Lower lobe of right lung (tissue), 2 donors: ENCODE measurements at places on chromosomes 7 and 10.

GRCh38 chr10:35387768-35388167 lies 51.5 kb downstream of the CCNY start:
- H3K27me3 ChIP-seq: no peaks in the 10 kb centered on the region
- no peak for DNase-seq
- H3K4me1 ChIP-seq: peaks cover 25% of the 10 kb centered on the region
- no peak overlapping the region for H3K4me3 ChIP-seq

GRCh38 chr7:89661876-89662275 lies 492.4 kb upstream of the STEAP1 start:
- H3K36me3 ChIP-seq: no peaks in the 10 kb centered on the region
- H3K27ac ChIP-seq: no peak overlapping the region
- no peak for DNase-seq
- H3K4me3 ChIP-seq: no peak overlapping the region

DNA sequence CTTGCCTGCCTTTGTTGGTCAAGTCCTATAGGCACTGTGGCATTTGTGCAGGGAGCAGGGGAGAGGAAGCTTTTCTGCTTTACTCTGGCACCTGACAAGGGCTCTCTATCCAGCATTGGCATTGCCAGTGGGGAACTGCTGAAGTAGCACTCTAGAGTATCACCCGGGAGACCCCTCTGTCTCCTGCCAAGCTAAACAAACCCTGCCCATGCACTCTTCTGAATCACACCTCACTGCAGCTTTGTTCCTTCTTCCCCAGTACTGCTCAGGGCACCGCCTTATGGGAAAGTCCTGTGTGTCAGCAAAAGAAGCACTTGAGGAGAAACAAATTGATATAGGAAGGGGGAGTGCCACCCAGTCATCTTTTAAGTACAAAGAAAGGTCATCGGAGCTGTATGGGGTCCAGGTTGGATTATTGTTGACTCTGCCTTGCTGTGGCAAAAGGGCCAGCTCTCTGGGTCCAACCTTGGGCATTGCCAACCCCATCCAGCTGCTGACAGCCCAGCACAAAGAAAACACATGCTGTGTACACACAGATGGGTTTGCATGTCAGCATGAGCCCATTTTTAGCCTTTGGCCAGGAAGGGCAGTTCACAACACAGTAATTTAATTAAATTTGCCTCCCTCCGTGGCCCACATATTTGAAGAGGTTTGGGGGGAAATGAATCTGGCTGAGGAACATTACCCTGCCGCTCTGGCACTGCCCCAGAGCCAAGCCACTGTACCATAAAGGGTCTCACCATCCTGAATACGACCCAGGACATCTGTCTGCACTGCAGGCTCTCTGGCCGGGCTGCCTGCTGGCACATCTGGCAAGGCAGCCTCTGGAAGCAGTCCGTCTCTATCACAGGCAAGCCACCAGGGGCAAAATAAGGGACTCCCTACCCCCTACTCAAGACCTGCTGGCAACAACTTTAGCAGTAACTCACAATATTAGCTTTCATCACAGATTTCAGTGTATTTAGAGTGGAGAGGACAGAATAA lies 13.1 kb downstream of the LRRC4 start:
- H3K27me3 ChIP-seq: no peaks in the 10 kb centered on the region
- peaks cover 63% of the 10 kb centered on the region for H3K4me1 ChIP-seq
- no peaks in the 10 kb centered on the region for H3K36me3 ChIP-seq
- peak; percentile 56 for DNase-seq
- H3K27ac ChIP-seq: no peak overlapping the region
- no peak overlapping the region for H3K4me3 ChIP-seq

DNA sequence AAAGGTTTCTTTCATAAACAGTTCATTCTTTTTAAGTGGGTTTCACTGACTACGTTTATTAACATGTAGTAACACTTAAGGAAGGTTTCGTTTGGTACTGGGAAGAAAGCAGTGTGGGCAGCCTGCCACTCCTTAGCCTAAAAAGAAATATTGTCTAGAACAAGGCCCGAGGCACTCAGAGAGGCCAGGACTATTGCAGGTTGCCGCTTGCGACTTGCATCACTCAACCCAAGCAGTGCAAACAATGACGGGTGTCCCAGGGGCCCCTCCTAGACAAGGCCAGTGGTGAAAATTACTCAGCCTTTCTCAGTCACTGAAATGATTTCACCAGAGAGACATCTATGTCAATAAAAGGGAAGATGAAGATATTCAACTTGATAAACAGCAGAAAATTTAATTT lies 243.9 kb downstream of the SNX13 start:
- no peaks in the 10 kb centered on the region for H3K4me1 ChIP-seq
- no peaks in the 10 kb centered on the region for H3K36me3 ChIP-seq
- H3K4me3 ChIP-seq: no peak overlapping the region
- DNase-seq: peak; percentile 52
- H3K27me3 ChIP-seq: no peaks in the 10 kb centered on the region
- no peak overlapping the region for H3K27ac ChIP-seq

DNA sequence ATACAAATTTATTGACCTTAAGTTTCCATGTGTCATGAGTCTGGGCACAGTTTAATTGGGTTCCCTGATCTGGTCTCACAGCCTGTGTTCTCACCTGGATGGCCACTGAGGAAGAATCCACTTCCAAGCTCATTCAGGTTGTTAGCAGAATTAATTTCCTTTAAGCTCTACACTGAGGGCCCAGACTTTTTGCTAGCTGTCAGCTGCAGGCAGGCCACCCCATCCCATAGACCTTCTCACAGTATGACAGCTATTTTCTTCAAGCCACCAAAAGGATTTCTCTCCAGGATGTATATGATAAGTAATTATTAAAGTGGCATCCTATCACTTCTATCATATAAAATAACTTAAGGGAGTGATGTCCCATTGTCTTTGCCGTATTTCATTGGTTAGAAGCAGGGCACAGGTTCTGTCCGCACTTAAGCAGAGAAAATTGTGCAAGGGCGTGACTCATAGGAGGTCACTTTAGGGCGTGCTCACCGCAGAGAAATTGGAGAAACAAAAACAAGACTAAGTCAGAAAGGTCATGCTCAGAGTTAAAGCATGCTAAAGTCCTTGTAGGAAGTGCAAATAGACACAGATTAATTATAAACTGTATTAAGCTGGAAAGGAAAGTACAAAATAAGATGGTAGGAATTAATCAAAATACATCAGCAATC lies 109.9 kb downstream of the AHR start:
- H3K27ac ChIP-seq: no peak overlapping the region
- no peak overlapping the region for H3K4me3 ChIP-seq
- no peaks in the 10 kb centered on the region for H3K36me3 ChIP-seq
- DNase-seq: peak; percentile 52
- no peaks in the 10 kb centered on the region for H3K27me3 ChIP-seq

DNA sequence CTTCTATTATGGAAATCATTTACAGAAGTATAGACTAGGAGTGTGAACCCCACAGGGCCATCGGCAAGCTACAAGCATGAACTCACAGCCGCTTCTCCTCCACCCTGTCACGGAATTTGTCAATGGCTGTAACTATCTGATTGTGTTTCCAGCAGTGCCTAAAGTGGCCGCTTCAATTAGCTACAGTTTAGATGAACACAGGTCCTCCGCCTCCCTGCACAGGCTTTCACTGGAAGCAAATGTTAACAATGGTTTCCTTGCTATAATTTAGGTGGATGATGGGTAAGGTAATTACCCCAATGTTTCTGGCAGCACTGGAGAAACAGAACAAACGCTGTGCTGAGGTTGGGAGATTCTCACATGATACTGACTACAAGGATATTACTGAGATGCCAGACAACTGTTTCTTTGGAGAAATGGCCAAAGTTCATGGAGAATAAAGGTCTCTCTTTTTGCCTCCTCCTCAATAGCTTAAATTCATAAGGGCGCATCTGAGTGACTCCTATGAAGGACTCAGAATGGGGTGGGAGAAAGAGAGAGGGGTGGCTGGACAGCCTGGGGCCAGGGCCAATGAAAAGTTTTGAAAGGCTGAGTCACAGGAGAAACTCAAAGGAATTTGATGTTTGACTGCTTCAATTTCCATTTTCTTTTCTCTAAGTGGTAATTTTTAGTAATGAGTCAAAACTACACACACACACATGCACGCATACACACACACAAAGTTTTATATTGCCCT lies 78.9 kb downstream of the SVIL start:
- no peaks in the 10 kb centered on the region for H3K27me3 ChIP-seq
- peaks cover 34% of the 10 kb centered on the region for H3K36me3 ChIP-seq
- H3K4me3 ChIP-seq: no peak overlapping the region
- no peak for DNase-seq
- peaks cover 11% of the 10 kb centered on the region for H3K4me1 ChIP-seq

DNA sequence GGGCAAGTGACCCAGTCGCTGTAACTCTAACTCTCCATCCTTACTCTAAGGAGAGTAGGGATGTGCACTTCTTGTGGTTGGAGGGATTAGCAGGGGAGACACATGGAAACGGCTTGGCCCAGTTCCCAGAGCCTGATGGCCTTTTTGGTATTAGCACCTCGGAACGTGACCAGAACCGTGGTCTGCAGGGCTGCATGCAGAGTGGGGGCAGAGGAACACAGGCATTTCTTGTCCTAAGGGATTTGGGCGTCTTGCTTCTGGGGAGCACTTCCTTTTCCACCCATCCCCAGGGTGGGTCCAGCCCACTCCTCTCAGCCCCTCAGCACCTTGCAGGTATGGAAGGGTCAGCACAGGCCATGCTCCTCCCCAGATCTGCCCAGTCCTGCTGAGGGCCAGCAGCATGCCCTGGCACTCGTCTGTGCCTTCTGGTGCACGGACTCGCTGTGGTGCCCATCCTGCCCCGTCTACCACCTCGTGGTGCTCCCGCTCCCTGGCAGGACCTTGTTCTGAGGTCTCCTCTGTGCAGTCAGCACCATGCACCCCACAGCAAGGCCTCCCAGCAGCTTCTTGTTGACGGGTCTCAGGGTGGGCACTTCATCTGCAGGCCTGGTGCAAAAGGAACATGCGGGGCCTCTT lies 109.6 kb downstream of the ACTR3B start:
- no peak overlapping the region for H3K4me3 ChIP-seq
- no peaks in the 10 kb centered on the region for H3K36me3 ChIP-seq
- H3K27ac ChIP-seq: no peak overlapping the region
- no peaks in the 10 kb centered on the region for H3K27me3 ChIP-seq

DNA sequence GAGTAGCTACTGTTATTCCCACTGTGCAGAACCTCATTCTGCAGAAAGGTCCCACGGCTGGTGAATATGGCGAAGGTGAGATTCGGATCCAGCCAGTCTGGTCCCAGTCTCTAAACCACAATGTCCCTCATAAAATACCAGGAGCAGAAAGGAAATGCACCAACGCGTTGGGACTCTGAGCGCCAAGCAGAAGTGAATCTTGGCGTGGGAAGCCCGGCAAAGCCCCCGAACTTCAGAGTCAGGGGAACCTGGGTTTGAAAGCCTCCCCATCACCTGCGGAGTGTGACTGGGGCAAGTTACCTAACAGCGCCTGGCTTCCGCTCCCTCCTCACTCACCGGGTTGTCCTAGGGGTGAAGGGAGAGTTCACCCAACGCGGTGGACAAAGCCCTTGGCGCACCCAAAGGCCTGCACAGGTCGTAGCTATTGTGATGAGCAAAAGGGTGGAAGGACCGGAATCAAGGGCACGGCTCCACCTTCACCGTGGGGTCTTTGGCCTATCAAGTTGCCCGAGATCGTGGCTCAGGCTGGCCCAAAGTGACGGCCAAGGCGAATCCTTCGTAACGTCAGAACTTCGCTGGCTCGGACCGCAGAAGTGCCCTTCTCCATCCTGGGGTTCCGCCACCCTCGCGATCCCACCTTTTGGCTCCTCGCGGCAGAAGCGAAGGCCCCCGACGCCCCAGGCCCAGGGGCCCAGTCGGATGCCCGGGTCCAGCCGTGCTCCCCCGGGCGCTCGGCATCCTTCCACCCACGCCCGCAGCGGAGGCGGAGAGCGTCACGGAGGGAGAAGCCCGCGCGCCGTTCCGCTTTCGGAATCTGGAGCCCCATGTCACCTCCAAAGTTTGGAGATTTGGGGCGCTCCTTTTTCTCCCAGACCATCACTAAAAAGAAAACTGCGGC lies 811 bp downstream of the RGS10 start:
- peak overlapping the region; percentile 75 for H3K4me3 ChIP-seq
- H3K4me1 ChIP-seq: peaks cover 29% of the 10 kb centered on the region
- peak; percentile 77 for DNase-seq
- H3K36me3 ChIP-seq: no peaks in the 10 kb centered on the region

DNA sequence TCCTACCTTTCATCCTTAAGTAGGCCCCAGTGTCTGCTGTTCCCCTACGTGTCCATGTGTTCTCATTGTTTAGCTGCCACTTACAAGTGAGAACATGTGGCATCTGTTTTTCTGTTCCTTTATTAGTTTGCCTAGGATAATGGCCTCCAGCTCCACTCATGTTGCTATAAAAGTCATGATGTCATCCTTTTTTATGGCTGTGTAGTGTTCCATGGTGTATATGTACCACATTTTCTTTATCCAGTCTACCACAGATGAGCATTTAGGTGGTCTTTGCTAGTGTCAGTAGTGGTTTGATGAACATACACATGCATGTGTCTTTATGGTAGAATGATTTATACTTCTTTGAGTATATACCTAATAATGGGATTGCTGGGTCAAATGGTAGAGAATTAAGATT lies 146.2 kb upstream of the SLC26A5 start:
- H3K4me1 ChIP-seq: no peaks in the 10 kb centered on the region
- H3K27ac ChIP-seq: no peak overlapping the region
- no peak overlapping the region for H3K4me3 ChIP-seq
- DNase-seq: no peak
- no peaks in the 10 kb centered on the region for H3K36me3 ChIP-seq
- H3K27me3 ChIP-seq: no peaks in the 10 kb centered on the region

GRCh38 chr7:100799037-100799896 lies 28.1 kb downstream of the EPHB4 start:
- no peak overlapping the region for H3K27ac ChIP-seq
- H3K4me1 ChIP-seq: peaks cover 43% of the 10 kb centered on the region
- DNase-seq: peak; percentile 77
- H3K4me3 ChIP-seq: no peak overlapping the region
- peaks cover 8% of the 10 kb centered on the region for H3K36me3 ChIP-seq

GRCh38 chr7:39892361-39892760 lies 57.7 kb upstream of the CDK13 start:
- no peaks in the 10 kb centered on the region for H3K27me3 ChIP-seq
- H3K4me1 ChIP-seq: no peaks in the 10 kb centered on the region
- H3K36me3 ChIP-seq: no peaks in the 10 kb centered on the region
- no peak overlapping the region for H3K4me3 ChIP-seq

GRCh38 chr10:18879284-18879683 lies 169.3 kb upstream of the MALRD1 start:
- H3K4me1 ChIP-seq: no peaks in the 10 kb centered on the region
- H3K4me3 ChIP-seq: no peak overlapping the region
- H3K36me3 ChIP-seq: no peaks in the 10 kb centered on the region
- no peak overlapping the region for H3K27ac ChIP-seq

- H3K36me3 ChIP-seq: peaks cover 91% of the 10 kb centered on the region
- no peak overlapping the region for H3K27ac ChIP-seq
- DNase-seq: no peak
- H3K27me3 ChIP-seq: no peaks in the 10 kb centered on the region
- H3K4me3 ChIP-seq: no peak overlapping the region
These were observed 9.3 kb downstream of the YKT6 start for GRCh38 chr7:44210107-44210506.
